ENCODE measurements at places on chromosomes 12 and 14.
A peak's percentile ranks its signal among the peaks of the same experiment; 100 is the strongest.

DNA sequence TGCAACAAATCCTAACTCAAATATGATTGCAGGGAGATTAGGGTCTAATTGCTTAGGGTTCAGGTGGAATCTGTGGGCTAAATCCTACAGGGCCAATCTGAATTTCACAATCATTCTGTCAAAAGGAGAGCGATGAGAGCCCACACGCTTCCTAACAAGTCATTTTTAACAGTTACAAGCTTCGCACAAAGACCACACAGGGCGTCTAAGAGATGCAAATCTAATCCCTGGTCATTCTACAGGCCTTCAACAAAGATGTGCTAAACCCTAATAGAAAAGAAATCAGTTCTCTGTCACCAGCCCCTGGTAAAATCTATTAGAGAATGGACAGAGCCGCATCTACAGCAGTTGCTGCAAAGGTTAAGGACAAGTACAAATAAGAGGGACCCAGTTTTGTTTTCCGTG, 15.3 kb downstream of the NKX2-1 start:
- DNase-seq: no peak

DNA sequence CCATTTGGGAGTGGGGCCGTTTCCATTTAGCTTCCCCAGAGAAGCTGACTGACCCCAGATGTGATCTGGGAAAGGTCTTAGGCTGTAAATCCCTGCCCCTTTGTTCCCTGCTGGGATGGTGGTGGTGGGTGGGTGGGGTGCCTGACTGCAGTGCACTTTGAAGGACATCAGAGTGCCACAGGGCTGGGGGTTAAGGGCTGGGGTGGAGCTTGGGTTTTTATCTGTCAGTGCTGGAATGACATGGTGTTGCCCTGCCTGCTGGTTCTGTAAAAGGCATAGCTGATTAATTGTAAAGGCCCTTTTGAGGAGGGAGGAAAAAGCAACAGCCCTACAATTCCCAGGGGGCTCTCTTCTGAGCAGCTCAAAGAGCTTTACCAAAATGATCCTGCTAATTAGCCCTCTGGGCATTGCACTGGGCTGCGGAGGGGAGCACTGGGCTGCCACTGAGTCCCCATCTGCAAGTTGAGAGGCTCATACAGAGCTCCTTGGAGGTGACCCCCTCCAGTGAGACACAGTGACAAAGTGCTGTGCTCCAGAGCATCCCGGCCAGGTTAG, 21.1 kb downstream of the PLEKHG3 start:
- no peak for DNase-seq

DNA sequence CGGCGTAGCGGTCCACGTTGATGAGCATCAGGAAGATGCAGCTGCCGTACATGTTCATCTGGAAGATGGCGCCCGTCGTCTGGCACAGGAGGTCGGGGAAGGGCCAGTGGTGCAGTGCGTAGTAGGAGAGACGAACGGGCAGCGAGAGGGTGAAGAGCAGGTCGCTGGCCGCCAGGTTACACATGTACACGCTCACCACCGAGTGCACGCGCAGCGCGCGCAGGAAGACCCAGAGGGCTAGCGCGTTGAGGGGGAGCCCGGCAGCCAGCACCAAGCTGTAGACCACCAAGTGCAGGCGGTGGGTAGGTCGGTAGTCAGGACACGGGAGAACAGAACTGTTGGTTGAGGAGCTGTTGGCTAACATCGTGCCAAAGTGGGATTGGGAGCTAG, 13.7 kb upstream of the CHD4 start:
- no peak for DNase-seq

- DNase-seq: no peak
Measured at GRCh38 chr12:131505561-131505960, 205.3 kb upstream of the SFSWAP start.

DNA sequence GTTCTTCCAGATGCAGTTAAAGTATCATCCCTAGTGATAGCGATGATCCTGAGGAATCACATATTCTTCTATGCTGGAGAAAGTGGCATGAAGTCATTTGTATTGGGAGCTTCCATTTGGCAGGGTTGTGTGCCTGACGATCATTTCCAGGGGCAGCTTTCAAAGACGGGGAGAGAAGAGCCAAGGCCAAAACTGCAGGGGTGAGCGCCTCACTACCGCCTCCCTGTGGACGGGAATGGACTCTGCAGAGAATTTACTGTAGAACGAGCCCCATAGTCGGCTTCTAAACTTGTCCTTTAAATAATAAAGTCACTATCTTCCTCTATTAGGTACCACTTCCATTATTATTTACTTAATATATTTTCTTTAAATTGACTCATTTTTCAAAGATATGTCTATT, 555.9 kb upstream of the TMEM132C start:
- no peak for DNase-seq

- DNase-seq: no peak
Measured at GRCh38 chr12:5581616-5582015, 149.7 kb downstream of the NTF3 start.

DNA sequence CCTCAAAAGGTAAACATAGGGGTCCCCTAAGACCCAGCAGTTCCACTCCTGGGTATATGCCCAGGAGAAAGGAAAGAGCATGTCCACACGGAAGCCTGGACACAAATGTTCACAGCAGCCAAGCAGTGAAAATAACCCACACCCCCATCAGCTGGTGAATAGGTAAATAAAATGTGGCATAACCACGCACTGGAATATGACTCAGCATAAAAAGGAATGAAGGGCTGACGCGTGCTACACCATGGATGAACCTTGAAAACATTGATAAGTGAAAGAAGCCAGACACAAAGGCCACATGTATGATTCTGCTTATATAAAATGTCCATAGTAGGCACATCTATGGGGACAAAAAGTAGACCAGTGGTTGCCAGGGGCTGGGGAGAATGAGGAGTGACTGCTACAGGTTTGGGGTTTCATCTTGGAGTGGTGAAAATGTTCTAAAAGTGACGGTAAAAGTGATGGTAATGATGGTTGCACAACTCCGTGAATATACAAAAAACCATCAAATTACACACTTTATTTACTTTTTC, 3.8 kb upstream of the SCARB1 start:
- DNase-seq: no peak

DNA sequence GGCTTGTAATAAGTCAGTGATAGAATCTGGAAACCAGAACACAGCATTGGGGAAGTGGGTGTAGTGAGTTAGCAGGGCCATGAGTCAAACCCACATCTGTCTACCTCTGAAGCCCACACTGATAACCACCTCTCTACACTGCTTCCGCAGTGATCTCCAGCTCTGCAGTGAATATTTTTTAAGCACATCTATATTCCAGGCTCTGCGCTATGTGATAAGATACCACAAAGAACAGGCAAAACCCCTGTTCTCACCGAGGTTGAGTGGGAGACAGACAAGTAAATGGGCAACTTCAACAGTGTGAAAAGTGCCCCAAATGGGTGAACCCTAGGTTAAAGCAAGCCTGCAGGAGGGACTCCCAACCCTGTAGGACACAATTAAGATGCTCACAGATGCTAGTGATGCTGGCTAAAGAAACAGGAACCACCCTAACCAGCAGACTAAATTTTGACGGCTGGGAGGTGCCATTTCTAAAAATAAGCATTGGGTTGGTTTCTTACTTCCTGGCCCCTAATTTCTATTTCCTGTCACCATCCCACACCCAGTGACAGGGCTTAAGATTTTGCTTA, 375.0 kb downstream of the DPF3 start:
- peak; percentile 54 for DNase-seq

GRCh38 chr12:109847142-109847735, 14.0 kb upstream of the TRPV4 start:
- DNase-seq: no peak

GRCh38 chr12:112185093-112185923, 59.9 kb downstream of the TRAFD1 start:
- DNase-seq: no peak

GRCh38 chr14:81517798-81518398, 15.8 kb downstream of the SEL1L start:
- no peak for DNase-seq

DNA sequence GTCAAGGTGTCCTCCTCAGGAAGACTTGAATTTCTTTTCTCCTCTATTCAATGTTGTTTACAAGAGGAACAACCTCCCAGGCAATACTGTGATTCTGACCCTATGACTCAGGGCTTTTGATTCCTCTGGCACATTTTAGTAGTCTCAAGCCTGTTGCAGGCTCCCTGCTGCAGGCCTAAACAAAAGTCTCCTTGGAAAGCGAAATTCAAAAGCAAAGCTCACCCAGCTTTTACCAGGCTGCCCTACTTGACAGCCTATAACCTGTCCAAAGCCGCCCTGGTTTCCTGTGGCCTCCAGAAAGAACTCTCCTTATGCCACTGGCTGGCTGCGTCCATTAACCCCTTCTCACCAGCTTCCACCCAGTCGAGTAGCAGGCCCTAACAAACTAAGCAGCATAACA, 11.6 kb downstream of the FGD6 start:
- DNase-seq: no peak

DNA sequence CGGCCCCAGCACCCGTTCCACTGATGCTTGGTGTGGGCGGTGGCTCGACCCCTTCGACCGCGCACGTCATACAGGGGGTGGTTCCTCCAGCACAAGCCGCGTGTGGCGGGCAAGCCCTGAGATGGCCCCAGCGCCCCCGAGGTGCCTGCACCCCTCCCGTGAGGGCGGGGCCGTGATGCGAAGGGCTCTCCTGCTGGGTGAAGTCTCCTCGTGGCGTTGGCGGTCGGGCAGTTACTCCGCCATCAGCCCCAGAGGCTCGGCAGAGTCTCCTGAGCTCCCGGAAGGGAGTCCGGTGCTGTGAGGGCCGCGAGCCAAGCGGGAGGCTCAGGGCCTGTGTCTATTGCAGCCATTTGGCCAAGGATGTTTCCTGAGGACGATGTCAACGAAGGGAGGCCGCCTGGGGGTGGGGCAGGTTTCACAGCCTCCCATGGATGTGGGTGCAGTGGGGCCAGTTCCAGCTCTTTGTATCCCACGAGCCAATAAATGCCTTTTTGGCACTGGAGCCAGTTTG, 78.1 kb upstream of the GALNT9 start:
- no peak for DNase-seq

DNA sequence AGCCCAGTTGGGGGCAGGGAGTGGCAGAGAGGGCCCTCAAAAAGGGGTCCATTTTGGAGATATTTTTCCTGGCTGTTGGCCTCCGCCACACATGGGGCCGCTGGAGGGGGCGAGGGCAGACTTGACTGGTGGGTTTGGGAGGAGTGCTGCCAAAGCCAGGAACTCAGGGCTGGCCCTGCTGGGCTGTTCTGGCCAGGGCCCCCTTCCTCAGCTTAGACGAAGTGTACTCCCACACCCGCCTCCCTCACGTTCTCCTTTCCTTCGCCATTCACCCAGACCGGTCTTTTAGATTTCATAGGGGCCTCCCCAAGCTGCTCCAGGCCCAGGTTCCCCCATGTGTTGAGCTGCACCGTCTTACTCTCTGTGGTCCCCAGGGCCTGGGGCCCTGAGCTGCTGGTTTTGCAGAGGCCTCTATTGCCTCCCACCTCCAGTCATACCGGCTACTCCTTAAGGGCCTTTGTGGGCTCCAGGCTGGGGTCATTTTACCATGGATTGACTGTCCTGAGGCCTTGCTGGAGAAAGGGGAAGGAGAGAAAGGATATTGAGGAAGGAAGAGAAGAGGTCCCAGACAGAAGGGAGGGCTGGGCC, 1.3 kb downstream of the KRT7 start:
- DNase-seq: no peak

GRCh38 chr12:18250313-18250916, 10.9 kb upstream of the PIK3C2G start:
- DNase-seq: peak; percentile 5

GRCh38 chr12:132740652-132741051, 21.0 kb downstream of the ANKLE2 start:
- no peak for DNase-seq

- no peak for DNase-seq
Measured at GRCh38 chr14:62557416-62557815, 487.8 kb downstream of the KCNH5 start.

DNA sequence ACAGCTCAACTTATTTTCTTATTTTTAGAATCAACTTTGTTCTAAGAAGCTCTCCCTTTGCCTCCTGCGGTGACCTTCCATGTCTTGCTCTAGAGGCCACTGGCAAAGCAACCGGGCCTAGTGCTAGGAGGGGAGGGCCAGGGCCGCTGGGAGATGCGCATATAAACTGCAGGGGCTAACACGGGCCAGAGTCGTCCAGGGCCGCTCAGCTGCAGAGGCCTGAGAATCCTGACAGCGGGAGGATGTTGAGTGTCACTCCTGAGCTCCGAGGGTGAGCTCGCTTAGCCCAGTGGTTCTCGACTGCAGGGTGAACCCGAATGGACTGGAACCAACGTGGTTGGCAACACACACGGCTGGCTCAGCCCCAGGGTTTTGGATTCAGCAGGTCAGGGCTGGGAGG, 6.5 kb upstream of the PIWIL1 start:
- DNase-seq: no peak

GRCh38 chr12:16062611-16063010, 151.5 kb downstream of the DERA start:
- no peak for DNase-seq

- peak; percentile 58 for DNase-seq
Measured at GRCh38 chr14:91310606-91311283, 66.2 kb upstream of the GPR68 start.

DNA sequence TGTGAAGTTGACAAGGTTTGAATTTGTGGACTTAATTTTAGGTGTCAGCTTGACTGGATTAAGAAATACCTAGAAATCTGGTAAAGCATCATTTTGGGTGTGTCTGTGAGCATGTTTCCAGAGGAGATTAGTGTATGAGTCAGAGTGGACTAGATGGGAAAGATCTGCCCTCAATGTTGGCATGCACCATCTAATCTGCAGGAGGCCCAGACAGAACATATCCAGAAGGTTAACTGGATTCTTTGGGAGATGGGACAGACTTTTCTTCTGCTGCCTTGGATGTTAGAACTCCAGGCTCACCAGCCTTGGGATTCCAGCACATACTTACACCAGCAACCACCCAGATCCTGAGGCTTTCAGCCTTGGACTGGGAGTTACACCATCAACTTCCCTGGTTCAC, 14.1 kb downstream of the SGPP1 start:
- no peak for DNase-seq

DNA sequence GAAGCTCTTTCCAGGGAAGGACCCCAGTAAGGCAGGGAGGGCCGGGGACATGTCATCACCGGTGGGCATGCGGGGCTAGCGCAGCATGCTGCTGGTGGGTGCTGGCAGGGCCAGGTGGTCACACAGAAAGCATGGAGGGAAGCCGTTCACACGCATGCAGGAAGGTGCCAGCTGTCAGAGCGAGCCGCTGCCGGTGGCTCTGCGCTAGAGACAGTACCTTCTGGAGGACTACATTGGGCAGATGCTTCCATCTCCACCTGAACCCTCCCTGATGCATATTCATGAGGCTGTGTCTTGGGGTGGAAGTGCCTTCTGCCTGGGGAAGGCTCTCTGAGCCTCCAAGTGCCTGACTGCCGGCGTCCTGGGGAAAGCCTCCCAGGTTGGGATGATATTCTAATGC, 203.8 kb downstream of the CALM1 start:
- no peak for DNase-seq

- DNase-seq: no peak
Measured at GRCh38 chr14:21163871-21164291, 8.0 kb upstream of the OR5AU1 start.

DNA sequence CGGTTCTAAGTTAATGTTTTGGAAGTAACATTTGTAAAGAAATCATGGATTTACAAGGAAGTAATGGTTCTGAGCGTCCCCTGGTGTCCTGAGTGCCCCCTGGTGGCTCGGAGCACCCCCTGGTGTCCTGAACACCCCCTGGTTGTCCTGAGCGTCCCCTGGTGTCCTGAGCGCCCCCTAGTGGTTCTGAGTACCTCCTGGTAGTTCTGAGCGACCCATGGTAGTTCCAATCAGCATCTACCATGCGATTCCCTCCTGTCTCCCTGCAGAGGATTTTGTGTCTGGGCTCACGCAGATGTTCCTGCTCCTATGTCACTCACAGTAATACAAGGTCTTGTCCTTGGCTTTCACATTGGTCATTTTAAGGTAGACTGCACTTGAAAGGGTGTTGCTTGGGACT, 1352.9 kb downstream of the TMEM121 start:
- peak; percentile 53 for DNase-seq

Data from CD4-positive, alpha-beta T cell treated with Interleukin-10 for 1 hour (primary cell).